ENCODE measurements at places on chromosomes 16 and 17.

GRCh38 chr17:28174352-28175046 lies 132.0 kb downstream of the NLK start:
- DNase-seq = no peak

DNA sequence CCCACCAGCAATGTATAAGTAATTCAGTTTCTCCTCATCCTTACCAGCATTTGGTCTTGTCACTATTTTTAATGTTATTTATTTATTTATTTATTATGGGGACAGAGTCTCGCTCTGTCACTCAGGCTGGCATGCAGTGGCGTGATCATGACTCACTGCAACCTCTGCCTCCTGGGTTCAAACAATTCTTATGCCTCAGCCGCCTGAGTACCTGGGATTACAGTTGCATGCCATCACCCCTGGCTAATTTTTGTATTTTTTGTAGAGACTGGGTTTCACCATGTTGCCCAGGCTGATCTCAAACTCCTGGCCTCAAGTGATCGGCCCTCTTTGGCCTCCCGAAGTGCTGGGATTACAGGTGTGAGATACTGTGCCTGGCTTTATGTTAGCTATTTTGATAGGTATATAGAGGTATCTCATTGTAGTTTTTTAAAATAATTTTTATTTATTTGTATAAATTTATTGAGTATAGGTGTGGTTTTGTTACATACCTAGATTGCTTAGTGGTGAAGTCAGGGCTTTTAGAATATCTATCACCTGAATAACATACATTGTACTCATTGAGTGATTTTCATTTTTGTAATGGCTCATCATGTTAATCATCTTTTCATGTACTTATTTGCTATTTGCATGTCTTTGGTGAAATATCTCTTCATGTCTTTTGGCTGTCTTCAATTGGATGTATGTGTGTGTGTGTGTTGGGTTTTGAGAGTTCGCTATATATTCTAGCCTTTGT lies 53.3 kb downstream of the TANC2 start:
- DNase-seq = no peak

DNA sequence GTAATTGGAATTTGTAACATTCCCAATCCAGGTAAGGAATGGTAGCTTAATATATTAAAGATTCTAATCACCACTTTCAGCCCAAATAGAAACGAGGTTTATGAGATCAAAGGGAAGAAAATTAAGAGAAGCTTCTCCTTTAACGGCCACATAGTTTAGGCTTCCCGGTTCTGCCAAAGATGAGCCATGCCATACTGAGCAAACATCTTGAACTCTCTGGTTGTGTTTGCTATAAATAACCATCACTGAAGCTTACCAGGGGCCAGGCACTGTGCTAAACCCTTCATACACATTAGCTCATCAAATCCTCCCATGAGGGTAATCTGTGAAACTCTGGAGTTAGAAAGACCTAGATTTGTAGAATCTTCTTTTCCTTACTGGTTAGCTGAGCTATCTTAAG lies 2.8 kb downstream of the MYH11 start:
- DNase-seq = no peak

DNA sequence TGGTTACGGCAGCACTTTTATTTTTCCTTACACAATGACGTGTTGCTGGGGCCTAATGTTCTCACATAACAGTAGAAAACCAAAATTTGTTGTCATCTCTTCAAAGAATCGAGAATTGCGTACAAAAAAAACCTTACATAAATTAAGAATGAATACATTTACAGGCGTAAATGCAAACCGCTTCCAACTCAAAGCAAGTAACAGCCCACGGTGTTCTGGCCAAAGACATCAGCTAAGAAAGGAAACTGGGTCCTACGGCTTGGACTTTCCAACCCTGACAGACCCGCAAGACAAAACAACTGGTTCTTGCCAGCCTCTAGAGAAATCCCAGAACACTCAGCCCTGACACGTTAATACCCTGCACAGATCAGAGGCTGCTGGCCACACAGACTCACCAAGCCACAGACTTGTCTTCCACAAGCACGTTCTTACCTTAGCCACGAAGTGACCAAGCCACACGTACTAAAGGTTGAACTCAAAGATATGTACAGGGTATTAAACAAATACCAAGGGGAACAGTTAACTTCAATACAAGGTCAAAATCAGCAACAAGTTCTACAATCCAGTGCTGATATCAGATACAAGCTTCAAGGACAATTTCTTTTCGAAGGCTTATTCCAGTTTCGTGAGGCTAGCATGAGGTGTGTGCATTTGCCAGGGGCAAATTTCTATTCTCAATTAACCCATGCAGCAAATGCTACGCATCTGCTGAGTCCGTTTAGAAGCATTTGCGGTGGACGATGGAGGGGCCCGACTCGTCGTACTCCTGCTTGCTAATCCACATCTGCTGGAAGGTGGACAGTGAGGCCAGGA lies 2.4 kb downstream of the ACTG1 start:
- DNase-seq = no peak

DNA sequence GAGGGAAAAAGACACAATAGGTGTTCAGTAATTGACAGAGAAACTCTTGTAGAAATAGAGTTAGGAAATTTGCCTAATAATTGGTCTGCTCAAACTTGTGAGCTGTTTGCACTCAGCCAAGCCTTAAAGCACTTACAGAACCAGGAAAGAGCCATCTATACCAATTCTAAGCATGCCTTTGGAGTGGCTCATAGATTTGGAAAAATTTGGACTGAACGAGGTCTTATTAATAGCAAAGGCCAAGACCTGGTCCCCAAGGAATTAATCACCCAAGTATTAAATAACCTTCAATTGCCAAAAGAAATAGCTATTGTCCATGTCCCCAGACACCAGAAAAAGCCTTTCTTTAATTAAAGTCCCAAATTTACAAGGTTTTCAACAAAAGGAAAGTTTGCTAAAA lies 90.3 kb downstream of the EMP2 start:
- no peak for DNase-seq
